ENCODE measurements at places on chromosomes 11 and 22.

DNA sequence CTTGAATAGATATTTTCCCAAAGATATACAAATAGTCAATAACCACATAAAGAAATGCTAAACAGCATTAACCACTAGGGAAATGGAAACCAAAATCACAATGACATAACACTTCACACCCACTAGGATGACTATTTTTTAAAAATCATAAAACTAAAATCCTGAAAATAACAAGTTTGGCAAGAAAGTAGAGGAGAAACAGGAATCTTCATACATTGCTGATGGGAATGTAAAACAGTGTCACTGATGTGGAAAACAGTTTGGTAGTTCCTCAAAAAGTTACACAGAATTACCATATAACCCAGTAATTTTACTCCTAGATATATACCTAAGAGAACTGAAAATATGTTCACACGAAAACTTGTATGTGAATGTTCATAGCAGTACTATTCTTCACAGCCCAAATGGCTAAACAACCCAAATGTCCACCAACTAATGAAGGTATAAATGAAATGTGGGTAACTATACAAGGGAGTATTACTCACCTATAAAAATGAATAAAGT, 12.5 kb downstream of the PICALM start:
- DNase-seq: no peak

- DNase-seq: no peak
Measured at GRCh38 chr22:38655519-38656255, 505 bp downstream of the FAM227A start.

- no peak for DNase-seq
Measured at GRCh38 chr22:39237318-39238100, 7.3 kb downstream of the PDGFB start.

- no peak for DNase-seq
Measured at GRCh38 chr11:115291325-115291724, 212.9 kb downstream of the CADM1 start.

GRCh38 chr22:48627203-48627602, 1200.5 kb downstream of the BRD1 start:
- no peak for DNase-seq

- DNase-seq: no peak
Measured at GRCh38 chr11:130415731-130416529, 12.5 kb downstream of the ADAMTS8 start.

DNA sequence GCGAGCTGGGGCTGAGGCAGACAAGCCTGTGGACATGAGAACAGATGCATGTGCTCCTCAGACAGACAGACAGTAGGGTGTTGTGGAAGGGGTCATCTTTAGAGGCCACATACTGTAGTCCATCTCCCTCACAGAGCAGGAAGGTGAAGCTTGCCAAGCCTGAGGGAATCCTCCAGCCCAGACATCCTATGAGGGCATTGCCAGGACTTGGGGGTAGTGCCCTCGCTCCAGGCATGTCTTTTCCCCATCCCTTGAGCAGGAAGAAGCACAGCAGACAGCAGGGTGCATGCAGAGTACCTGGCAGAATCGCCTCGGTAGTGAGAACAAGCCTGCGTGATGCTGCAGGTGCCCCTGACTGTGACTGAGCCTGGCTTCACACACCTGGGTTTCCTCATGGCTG, 66.5 kb upstream of the CLDN5 start:
- no peak for DNase-seq

GRCh38 chr11:87033561-87033960, 4.2 kb upstream of the TMEM135 start:
- no peak for DNase-seq

GRCh38 chr11:21174781-21175180, 505.4 kb downstream of the NELL1 start:
- DNase-seq: no peak

- no peak for DNase-seq
Measured at GRCh38 chr11:85848006-85848405, 7.2 kb upstream of the CCDC83 start.

- DNase-seq: no peak
Measured at GRCh38 chr11:35131886-35132285, 7.1 kb upstream of the CD44 start.

DNA sequence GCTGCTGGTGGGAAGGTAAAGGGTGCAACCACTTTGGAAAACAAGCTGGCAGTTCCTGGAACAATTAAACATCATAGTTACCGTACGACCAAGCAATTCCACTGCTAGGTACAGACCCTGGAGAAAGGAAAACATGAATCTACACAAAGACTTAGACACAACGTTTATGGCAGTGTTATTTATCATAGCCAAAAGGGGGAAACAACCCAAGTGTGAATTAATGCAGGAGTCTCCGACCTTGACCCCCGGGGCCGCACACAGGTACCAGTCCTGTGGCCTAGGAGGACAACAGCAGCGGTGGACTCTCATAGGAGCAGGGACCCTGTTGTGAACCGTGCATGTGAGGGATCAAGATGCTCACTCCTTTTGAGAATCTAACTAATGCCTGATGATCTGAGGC, 22.5 kb downstream of the PRDM10 start:
- no peak for DNase-seq

- no peak for DNase-seq
Measured at GRCh38 chr22:44580176-44581095, 82.4 kb upstream of the RTL6 start.

DNA sequence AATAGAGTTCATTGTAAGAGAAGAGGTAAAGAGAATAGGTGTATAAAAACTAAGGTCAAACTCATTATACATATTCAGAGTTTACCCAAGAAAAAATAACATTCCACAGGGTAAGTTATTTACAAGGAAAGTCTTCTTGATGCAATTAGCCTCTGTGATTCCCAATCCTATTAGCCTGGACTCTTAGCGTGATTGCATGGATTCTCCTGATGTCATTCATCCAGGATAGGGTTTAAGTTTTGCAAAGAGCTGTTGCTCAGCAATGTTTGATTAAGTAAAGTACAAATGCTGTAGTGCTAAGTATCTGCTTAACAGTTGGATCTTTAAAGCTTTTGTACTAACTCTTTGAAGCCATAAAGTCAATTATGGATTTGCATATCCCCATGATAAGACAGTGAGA, 767.8 kb upstream of the LUZP2 start:
- DNase-seq: no peak

GRCh38 chr22:33789690-33790253, 130.5 kb downstream of the LARGE1 start:
- no peak for DNase-seq

- DNase-seq: no peak
Measured at GRCh38 chr11:105838668-105839384, 183.2 kb downstream of the MSANTD4 start.

- DNase-seq: no peak
Measured at GRCh38 chr11:129896062-129896461, 684 bp upstream of the NFRKB start.

DNA sequence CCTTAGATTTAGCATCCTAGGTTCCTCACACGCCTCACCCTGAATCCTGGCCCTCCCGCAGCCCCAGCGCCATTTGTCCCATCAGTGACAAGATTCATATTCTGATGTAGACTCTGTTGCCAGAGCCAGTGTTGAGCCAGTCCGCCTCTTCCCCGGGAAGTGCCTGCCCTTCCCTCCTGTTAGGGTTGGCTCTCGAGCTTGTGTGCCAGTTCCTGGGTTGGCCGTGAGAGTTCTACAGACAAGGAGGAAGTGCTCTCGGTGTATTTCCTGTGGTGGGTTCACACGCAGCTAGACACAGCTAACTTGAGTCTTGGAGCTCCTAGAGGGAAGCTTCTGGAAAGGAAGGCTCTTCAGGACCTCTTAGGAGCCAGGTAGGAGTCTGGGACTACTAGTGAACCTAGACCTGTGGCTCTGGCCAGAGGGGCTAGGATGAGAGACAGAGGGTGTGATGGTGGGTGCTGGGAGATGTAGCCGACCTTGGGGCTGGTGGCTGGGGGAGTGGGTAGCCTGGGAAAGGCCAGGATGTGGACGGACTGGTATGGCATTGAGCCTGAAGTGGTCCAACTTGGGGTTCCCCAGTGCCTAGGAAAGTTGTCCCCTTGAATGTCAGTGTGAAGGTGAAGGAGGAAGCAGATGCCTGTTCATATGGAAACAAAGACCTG, at the start of gene IL18BP:
TSS of gene IL18BP (plus strand) at position 261 of the 662 bp plus-strand sequence. CDS start 1,076 bp downstream, outside the sequence.
- DNase-seq: no peak

GRCh38 chr11:34653851-34654482, 33.1 kb downstream of the EHF start:
- no peak for DNase-seq

DNA sequence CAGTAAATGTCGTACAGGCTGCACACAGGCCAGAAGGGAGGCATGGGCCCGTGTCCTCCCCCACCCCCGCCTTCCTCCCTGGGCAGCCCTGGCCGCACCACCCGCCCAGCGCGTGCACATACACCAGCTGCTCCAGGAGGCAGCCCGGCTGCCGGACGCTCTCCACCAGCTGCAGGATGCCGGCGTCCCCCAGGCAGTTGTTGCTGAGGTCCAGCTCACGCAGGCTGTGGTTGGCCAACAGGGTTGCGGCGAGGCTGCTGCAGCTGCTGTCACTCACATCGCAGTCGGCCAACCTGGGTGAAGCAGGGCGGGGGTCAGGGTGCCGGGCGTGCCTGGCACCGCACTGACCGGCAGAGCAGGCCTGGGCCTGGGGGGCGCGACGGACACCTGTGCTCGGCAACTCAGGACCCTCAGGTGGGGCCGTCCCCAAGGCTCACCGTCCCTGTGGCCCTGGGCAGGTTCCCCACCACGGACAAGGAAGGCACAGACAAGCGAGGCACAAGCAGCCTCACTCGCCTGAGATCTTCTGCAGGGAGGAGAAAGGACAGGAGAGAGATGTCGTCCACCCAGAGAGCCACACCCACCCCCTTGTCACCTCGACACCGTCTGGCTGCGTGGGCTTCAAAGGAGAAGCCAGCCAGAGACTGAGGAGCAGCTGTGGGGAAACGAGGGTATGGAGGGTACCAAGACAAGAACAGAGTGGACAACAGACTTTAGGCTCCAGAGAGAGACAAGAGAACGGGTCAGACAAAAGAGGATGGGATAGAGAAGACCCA, 12.1 kb downstream of the RNH1 start:
- peak; percentile 51 for DNase-seq

GRCh38 chr11:128731041-128731663, 37.3 kb downstream of the FLI1 start:
- no peak for DNase-seq

- DNase-seq: no peak
Measured at GRCh38 chr22:23204541-23205157, 24.3 kb downstream of the BCR start.

DNA sequence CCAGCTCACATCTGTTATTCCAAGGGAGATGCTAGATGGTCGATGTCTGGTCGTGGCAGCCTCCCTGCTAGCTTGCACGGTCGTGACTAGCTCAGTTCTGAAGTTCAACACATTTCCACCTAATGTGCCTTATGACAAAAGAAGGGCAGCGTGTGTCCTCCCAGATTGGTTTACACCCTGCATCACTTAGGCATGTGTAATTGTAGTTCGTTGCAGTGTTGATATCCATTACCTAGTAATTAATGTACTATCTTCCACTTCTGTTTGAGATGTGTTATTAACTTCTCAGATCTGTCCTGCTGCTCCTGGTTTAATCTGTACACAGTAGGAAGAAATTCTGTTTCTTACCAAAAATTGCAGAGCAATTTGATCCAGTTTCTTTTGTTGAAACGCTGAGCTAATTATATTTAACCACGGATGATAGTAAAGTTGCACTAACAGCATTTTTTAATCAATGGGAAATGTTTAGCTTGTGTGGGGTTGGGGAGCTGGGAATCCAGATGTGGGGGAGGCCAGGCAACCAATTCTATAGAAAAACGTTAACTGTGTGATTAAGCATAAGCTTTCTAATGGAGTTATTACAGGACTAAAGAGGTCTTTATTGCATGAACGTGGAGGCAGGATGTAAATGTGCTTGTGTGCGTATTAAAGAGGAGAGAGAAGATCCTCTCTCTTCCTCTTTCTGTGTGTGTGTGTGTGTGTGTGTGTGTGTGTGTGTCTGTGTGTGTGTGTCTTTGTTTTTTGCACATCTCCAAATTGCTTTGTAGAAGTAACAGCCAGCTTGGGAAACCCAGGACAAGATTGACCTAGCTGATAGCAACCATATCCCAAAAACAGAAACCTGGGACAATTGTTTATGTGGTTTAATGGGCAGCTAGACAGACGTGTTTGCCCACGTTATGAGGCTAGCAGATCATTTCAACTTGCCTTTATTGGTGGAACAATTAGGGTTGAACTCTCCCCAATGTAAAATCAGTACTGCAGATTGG, 145.7 kb upstream of the TTC12 start:
- DNase-seq: no peak
